A549 treated with CpdA at 1 μM for 4 hours (cell line): ENCODE measurements at places on chromosomes 1 and 21. TPM values are rescaled to one million over a fixed set of nuclear protein-coding genes. Genes with fewer than 3 reads are reported as not detected.

BGLAP gene
- total RNA-seq = 0.27 to 1.2 TPM (median 0.44 TPM) in 4 of 5 replicates, not detected in the other

PLA2G2A gene
- not detected in 5 replicates for total RNA-seq

NAV1 gene
- 5.8 to 13.2 TPM (median 10.7 TPM) in 5 replicates for total RNA-seq

MRPS6 gene
- total RNA-seq = 42.9 to 53.5 TPM (median 48.6 TPM) in 5 replicates

LCE1D gene
- total RNA-seq = not detected in 5 replicates

NBPF4 gene
- 0.13 to 0.24 TPM (median 0.18 TPM) in 5 replicates for total RNA-seq

SLC22A15 gene
- 0.49 to 0.73 TPM (median 0.61 TPM) in 5 replicates for total RNA-seq

RNF2 gene
- 14.6 to 25.6 TPM (median 19.2 TPM) in 5 replicates for total RNA-seq

CAPN2 gene
- total RNA-seq = 397 to 487 TPM (median 411 TPM) in 5 replicates

EXO5 gene
- total RNA-seq = 3.8 to 5.0 TPM (median 4.6 TPM) in 5 replicates

OR6N1 gene
- not detected in 5 replicates for total RNA-seq

MATN1 gene
- total RNA-seq = 0.05 to 0.25 TPM (median 0.07 TPM) in 4 of 5 replicates, not detected in the other

ATAD3C gene
- not detected in 5 replicates for total RNA-seq

LHX8 gene
- 1.2 to 1.7 TPM (median 1.5 TPM) in 5 replicates for total RNA-seq

GABPA gene
- 6.3 to 8.5 TPM (median 7.3 TPM) in 5 replicates for total RNA-seq

NFASC gene
- 1.6 to 2.3 TPM (median 2.0 TPM) in 5 replicates for total RNA-seq

ORC1 gene
- 18.0 to 21.4 TPM (median 19.0 TPM) in 5 replicates for total RNA-seq

MTR gene
- 4.2 to 9.3 TPM (median 6.2 TPM) in 5 replicates for total RNA-seq

ESRRG gene
- total RNA-seq = not detected in 5 replicates

ADGRL4 gene
- total RNA-seq = not detected in 5 replicates

WNT9A gene
- total RNA-seq = 6.3 to 9.0 TPM (median 8.1 TPM) in 5 replicates

DNAJC16 gene
- total RNA-seq = 4.6 to 5.5 TPM (median 4.7 TPM) in 5 replicates

CTH gene
- 1.3 to 1.9 TPM (median 1.7 TPM) in 5 replicates for total RNA-seq

FAM72B gene
- total RNA-seq = 6.3 to 8.8 TPM (median 6.8 TPM) in 5 replicates

SH2D1B gene
- total RNA-seq = 0.10 to 0.30 TPM (median 0.15 TPM) in 5 replicates

PCAT6 gene
- total RNA-seq = 2.5 to 3.9 TPM (median 3.6 TPM) in 5 replicates

CD1D gene
- 0.05 TPM in 1 of 5 replicates, not detected in the others for total RNA-seq

SYNC gene
- 7.7 to 16.2 TPM (median 10.3 TPM) in 5 replicates for total RNA-seq

HIVEP3 gene
- total RNA-seq = 2.3 to 3.0 TPM (median 2.7 TPM) in 5 replicates

SRM gene
- total RNA-seq = 139 to 226 TPM (median 216 TPM) in 5 replicates

KRTAP13-1 gene
- not detected in 5 replicates for total RNA-seq

OR2T2 gene
- not detected in 5 replicates for total RNA-seq
